RCC 7860 (cell line): ENCODE measurements at places on chromosomes 3 and 15.

DNA sequence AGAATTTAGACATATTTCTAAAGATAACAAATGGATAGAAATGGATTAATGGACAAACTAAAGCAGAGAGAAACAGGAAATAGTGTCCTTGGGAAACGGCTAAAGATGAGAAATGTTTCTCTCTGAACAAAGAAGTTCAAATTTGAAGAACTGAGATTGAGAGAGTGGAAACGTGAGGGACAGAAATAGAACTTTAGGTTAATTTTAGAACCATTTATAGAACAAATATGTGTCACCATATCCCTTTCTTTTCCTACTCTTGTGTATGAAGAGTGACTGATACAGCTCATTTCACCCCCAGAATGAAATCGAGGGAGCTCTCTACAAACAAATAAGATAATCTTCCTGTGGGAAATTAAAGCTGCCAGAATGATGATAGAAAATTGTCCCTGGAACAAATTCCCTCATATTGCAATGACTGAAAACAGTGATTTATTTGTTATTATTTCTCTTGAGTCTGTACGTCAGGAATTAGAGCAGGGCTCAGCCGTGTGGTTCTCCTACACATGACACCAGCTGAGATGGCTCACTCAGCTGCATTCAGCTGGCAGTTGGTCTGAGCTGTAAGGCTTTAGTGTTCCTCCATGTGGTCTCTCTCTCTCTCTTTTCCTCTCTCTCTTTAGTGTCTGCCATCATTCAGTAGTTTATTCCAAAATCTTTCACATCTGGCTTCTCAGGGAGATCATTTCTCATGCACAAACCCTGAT is 46.6 kb upstream of the ARPP21 start:
- DNase-seq, result no peak

DNA sequence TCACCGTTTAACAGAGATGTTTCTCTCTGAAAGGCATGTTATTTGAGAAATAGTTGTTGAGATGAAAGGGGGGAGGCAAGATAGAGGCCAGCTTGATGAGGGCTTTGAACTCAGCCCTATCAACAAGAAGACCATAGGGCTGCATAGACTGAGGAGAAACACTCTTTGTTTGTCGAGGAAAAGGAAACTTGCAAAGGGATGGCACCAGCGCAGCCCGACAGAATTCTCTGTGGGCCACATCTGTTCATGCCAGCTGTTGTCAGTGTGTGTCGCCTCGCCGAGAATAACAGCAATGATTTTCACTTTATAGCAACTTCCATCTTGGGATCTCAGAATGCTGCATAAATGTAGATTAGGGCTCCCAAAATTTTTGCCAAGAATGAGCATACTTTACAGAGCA is 478.3 kb upstream of the TPRG1 start:
- DNase-seq, result no peak

DNA sequence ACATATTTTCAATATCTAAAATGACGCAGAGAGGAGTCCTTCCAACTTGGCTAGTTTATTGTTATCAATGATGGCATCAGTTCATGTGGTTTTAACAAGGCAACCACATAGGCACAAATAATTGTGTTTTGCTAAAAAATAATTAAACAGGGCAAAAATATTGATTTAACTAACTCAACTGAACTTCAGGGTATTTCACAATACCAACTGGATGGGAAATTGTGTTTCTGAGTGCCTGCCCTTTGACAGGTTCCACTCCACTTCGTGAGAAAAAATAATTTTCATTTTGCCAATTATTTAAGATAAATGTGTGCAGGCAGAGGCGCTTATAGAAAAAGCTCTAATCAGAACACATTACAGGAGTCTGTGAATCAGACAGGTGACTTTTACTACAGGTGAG is 689.3 kb upstream of the CCDC54 start:
- no peak for DNase-seq

- no peak for DNase-seq
Observed at GRCh38 chr3:142935963-142936362, 27.5 kb downstream of the PAQR9 start.

GRCh38 chr3:123110282-123110975 is 43.6 kb downstream of the PDIA5 start:
- DNase-seq, result no peak

GRCh38 chr15:62849316-62850106 is 193.0 kb upstream of the TPM1 start:
- no peak for DNase-seq

GRCh38 chr15:42696626-42697025 is 40.3 kb downstream of the CDAN1 start:
- no peak for DNase-seq

DNA sequence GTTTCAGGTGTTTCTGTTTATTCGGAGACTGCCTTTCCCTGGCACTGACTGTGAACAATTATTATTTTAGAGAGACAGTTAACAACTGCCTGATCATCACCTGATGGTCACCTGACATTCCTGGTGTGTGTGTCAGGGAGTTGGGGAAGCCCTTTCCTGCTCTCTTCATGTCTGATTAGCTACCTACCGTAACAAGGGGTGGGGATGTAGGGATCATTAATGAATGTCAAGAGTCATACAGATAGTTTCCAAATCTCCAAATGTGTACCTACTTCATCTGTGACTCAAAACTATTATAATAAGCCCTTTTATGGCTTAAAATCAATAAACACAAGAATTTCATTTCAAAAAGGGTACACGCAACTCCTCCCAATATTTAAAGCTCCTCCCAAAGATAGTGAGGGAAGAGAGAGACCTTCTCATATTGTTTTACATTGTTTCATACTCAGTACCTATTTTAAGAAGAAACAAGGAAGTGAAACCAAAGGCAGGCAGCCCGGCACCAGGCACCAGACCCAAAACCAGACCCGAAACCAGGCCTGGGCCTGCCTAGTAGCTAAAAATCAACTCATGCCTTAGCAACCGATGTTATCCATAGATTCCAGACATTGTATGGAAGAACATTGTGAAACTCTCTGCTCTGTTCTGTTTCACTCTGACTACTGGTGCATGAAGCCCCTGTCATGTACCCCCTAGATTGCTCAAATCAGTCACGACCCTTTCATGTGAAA is 844.9 kb upstream of the ALCAM start:
- DNase-seq, result no peak

- peak; percentile 26 for DNase-seq
Observed at GRCh38 chr15:80424381-80424780, 20.2 kb downstream of the ARNT2 start.

DNA sequence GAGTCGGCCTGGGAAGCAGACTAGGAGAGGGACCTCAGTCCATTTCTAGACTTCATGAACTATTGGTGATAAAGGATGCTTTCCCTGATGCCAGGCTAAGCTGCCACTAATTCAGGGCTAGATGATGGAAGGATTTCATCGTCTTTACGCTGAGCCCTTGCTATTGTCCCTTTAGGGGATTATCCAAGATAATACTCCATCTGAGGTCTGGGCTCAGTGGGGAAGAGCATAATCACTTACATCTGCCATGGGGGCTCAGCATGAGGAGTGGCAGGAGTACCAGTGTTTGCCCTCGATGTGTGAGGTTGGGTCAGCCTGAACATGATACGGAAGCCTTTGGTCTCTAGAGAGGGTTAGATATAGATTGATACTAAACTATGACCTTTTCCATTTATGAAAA is 47.3 kb downstream of the PTPRG start:
- DNase-seq, result no peak

DNA sequence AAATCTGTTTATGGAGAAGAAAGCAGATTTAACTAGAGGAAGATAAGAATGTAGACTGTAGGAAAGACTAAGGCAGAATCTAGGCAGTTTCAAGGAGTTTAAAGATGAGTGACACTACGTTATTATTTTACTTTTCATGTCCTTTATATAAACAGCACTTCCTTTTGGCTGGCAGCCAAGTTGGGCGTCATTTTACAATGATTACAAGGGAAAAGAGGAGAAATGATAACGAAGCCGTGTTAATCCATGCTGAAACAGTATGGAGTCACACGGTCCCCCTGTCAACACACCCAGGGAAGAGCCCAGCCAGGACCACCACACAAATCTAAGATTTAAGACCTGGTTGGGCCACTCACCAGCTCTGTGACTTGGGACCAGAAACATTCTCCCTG is 83.7 kb upstream of the NEO1 start:
- no peak for DNase-seq
